HT1080 (cell line): ENCODE measurements at places on chromosomes 7 and 10. TPM values are rescaled to one million over a fixed set of nuclear protein-coding genes. Genes with fewer than 3 reads are reported as not detected.

DNA sequence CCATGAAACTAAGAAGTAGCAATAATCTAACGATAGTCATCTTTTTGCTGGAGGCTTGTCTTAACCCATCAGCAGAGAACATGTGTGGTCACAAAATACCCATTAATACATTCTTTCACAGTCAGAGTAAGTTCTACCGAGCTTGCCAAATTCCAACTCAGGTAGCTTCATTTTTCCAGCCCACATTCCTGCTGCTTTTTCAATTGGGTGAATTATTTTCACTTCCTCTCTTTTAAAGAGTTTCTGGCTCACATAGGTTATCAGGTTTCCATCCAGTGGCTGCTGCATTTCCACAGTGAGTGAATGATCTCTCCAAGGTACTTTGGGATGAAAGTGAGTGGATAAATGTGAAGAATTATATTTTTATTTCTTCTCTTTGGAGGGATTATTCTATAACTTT, 233.1 kb downstream of the SEMA3E start:
- no peak for DNase-seq

DNA sequence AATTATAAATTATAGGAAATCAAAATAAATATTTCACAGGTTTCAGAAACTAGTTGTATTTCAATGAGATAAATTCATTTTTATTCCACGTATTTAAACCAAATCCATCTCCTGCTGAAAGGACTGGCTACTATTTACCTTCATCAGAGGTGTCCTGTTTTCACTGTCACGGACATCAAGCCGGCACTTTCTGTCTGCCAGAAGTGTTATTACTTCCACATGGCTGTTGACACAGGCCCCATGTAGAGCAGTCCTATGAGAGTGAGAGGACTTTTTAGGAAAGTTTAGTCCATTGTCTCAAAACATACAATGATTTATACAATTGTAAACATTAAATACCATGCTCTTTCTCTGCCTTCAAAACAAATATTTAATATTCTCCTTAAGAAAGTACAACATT, 100.4 kb upstream of the ACBD5 start:
- no peak for DNase-seq

The TMEM130 gene
- total RNA-seq = not detected in 2 replicates

- no peak for DNase-seq
Measured at GRCh38 chr10:93071674-93072224, 1.9 kb upstream of the CYP26A1 start.

The PNLIPRP1 gene
- not detected in 2 replicates for total RNA-seq

DNA sequence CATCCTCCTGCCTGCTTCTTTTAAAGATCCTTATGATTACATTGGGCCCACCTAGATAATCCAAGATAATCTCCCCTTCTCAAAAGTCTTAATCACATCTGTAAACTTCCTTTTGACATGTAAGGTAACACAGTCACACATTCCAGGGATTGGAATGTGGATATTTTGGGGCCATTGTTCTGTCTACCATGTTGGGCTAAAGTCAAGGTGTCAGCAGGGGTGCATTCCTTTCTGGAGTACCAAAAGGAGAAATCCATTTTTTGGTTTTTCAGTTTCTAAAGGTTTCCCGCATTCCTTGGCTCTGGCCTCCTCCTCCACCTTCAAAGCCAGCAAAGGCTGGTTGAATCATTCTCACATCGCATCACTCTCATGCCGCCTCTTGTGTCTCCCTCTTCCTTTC, 197.6 kb upstream of the NFE2L3 start:
- DNase-seq = no peak

DNA sequence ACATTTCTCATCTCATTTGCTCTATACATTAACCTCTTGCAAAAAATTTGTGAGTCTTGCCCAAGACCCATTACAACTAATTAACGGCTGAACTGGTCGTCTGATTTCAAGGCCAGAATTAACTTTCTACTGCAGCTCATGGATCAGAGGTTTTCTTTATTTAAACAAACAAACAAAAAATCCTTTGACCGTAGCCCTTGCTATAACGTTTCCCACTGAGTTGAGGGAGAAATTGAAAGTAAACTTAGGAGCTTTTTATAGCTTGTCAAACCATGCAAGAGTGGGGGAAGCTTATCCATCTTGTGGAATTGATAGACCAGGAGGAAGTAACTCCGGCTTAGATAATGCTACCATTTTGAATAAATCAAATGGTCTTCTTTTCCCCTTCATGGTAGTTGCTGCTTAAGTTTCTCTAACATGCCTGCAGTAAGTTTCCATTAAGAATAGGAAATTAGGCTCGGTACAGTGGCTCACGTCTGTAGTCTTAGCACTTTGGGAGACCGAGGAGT, 3.3 kb downstream of the SRGN start:
- no peak for DNase-seq

The AGFG2 gene
- total RNA-seq = 13.5 and 19.9 TPM in 2 replicates

- DNase-seq = peak; percentile 21
Measured at GRCh38 chr7:158414486-158414961, 173.1 kb downstream of the PTPRN2 start.

DNA sequence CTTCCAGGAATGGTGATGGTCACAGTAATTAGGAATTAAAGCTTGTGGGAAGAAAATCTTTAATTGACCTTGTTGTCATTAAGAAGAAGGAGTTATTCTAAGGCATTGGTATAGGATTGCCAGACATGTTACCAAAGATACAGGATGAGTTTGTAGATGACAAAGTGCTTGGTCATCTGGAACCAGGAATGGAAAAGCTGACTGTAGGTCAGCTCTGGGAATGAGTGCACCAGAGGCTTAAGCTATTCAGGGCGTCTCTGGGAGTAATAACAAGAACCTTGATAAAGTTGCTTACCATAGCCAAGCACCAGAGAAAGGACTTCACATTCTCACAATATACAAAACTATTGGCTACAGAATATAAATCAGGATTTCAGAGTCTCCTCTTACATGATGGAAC, 89.0 kb downstream of the PHTF2 start:
- peak; percentile 56 for DNase-seq

The FGL2 gene
- total RNA-seq = not detected in 2 replicates
